ENCODE measurements at places on chromosomes 5 and 9.

GRCh38 chr9:30932226-30932625, 1452.2 kb upstream of the ACO1 start:
- DNase-seq = peak; percentile 0

DNA sequence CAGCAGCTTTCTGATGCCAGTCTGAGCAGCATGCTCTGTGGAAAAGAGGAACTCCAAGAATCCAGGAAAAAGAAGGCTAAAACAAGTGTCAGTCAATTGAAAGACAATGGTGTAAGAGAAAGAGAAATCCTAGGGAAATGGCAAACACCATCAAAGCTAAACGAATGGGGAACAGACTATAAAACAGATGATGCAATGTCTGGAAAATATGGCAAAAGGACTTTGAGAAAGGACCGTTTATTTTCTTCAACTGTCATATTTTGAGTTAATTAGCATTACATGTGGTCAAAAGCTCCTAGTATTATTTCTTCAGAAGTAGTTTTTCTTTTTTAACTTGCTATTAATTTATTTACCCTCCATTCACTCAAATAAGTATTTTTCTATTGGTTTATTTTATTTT, 465.2 kb downstream of the LRRC70 start:
- DNase-seq = no peak

GRCh38 chr5:51018423-51018822, 352.0 kb downstream of the PARP8 start:
- DNase-seq = no peak

DNA sequence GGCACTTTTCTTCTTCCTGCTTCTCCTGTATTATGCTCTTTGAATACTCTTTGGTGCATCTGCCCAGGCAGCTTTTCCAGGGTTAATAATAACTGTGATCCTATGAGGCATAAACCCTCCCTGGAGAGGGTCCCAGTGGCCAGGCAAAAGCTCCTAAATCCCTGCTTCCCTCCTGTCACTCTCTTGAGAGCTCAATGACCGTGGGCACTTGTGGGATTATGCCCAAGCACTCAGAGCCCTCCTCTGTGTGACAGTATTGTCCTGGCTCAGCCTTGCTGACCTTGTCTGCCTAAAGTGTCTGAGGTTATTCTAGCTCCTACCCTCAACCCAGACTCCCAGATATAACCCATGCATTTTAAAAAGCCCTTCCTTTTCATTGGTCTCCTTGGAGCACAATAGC, 51.9 kb downstream of the GALNT10 start:
- no peak for DNase-seq

DNA sequence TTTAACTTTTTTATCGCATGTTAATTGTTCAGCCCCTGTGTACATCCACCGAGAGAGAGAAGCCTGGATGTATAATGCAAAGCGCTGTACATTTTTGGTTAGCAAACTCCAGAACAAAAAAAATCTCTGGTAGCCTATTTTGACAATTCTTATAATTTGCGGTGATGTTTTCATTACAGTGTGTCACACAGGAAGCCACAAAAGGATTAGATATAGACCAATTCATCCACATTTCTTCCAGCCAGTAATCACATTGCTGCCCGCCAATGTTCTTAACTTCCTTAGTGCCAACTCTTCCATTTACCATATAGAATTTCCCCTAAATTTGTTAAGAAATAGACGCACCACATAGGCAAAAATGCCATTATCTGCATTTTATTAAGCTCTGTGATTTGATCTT, 435.6 kb downstream of the EFNA5 start:
- no peak for DNase-seq

DNA sequence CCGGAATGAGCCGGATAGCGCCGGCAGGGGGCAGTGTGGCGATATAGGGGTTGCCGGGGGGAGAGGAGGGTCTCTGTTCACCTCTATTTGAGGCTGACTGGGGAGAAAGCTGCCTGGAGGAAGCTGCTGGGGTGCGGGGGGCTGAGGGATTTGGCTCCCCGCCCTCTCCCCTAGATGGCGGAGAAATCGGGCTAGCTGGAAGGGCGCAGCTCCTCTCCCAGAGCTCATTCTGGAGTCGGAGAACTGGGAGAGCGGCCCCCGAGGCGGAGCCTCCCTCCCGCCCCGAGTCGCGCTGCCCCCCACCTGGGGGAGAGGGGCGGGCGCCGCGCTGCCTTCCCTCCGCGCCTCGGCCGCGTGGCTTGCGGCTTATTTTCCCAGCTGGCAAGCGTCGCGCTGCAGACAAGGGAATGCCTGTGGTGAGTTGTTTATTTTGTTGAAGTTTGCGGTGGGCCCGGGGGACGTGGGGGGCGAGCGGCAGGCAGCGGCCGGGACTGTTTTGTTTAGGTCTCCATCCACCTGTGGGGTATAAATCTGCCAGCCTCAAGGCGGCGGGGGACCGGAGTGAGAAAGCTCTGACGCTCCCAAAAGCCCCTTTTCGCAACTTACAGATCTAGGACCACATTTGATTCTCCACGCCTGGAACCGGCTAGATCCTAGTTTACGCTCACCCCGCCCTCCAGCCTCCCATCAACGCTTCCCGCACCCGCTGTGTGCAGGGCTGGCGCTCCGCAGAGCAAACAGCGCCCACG, 4.1 kb upstream of the RGMB start:
- no peak for DNase-seq

DNA sequence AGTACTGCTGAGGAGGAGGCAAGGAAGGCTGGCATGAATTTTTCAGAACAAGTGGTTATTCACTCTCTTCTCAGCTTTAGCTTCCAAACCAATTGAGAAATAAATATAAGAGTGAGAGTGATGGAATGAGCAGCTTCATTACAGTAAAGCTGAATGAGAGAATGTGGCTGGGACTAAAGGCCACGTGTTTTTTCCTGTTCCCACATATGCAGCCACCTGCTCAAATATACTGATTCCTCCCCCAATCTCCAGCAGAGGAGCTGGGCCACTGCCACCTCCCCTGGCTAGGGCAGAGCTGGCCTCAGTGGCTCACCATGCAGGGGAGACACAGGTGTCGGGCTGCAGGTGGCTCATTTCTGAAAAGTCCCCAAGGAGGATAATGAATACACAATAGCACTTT, 1505.3 kb upstream of the WWC1 start:
- DNase-seq = no peak

DNA sequence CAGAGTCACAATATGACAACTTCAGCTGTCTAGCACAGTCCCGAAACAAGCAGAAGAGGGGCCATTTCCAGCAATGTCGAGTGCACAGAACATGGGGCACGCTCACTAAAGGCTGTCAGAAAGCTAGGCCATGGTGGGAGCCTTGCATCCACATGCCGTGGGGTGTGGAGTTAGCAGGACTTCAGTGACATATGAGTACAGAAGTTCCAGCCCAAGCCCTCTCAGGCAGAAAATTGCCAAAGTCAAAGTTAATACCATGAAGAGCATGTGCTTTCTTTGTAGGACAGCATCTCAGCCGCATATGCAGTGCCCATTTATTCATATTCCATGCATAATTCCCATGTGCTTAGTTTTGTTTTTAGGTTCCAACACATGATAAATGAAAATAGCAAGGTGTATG, 26.7 kb downstream of the ECM2 start:
- DNase-seq = no peak

GRCh38 chr9:74942801-74943200, 9.9 kb downstream of the C9orf40 start:
- DNase-seq = no peak

DNA sequence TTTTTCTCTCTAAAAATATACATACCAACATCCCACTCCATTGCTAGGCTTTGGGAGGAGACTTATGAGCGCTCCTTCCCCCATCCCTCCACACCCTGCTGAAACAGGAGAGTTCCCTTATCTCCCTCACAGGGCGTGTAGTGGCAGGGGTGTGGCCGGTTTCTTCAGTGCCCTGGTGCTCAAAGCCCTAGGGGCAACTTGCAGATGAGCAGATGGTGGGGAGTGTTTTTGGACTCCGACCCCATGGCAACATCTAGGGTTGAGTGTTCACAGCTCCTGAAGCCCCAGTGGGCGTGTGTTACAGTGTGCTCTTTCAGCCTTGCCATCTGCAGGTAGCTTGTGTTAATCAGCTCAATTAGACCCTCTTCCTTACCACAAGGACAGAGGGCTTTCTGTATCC, 409.5 kb downstream of the MAT2B start:
- no peak for DNase-seq

- DNase-seq = peak; percentile 12
These were observed 41.0 kb downstream of the ESM1 start for GRCh38 chr5:54944364-54944763.

DNA sequence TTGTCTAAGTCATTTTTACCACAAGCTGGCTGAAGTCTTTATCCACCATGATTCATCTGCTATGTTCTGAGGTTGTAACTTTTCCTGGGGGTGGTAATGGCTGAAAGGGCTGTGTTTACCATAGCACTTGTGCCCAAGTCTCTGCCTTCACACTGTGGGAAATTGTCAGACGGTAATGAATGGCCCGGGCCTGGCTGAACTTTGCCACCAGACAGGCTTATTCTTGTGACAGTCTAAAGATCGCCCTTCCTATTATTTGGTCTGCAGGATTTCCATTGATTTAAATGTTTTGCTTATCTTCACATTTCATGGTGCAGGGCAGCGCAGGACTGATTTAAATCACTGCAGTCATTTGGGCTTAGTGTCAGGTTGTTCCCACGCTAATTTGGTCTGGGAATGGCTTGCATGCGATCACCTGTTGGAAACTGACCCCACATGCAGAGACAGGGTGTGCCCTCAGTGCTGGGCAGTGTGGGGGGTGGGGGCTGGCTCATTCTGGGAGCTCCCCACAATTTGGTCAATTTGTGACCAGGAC, 109.3 kb upstream of the ICE1 start:
- DNase-seq = no peak

- no peak for DNase-seq
These were observed 997 bp downstream of the AUH start for GRCh38 chr9:91360551-91361290.
